ENCODE measurements at places on chromosomes 5 and 9. TPM values are rescaled to one million over a fixed set of nuclear protein-coding genes. Genes with fewer than 3 reads are reported as not detected.

DNA sequence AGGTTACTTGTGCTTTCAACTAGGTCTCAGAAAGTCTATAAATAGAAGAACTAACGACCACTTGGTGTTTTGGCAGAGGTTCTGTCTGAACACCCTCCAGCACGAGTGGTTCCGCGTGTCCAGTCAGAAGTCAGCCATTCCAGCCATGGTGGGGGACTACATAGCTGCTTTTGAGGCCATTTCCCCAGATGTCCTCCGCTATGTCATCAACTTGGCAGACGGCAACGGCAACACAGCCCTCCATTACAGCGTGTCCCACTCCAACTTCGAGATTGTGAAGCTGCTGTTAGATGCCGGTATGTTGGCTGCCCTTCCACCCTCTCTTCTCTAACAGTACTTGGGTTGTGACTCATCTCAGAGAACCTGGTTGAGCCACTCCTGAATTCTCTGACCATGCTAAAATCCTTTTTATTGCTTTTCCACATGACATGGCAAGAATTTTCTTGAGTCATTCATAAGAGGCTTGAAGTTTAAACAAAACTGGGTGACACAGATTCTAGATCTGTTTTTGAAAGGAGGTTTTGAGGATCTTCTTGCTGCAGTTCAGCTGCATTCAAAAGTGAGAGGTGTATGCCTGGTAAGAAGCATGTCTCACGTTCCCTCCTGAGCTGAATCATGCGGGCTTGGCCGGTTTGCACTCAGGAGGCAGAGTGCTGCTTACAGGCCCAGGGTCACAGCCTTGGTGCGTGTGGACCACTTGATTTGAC lies 103.1 kb upstream of the DMRT1 start:
- peak; percentile 97 for DNase-seq

GRCh38 chr5:61974680-61975079 lies 331.3 kb upstream of the KIF2A start:
- DNase-seq, result no peak

GRCh38 chr9:91886414-91887076 lies 63.5 kb downstream of the ROR2 start:
- no peak for DNase-seq

DNA sequence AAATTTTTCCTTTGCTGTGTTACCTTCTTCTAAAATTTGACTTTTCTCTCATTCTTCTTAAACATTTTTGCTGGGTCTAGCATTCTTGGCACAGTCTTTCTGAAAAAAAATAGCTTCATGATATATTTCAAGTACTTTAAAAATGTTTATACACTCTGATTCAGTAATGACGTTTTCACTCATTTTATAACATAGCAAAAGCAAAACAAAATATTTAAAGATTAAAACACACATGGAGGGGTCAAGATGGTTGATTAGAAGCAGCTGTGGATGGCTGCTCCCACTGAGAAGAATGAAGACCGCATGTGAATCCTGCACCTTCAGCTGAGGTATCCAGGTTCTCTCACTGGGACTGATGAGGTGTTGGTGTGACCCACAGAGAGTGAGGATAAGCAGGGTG lies 188.2 kb downstream of the SGCD start:
- DNase-seq, result no peak

- DNase-seq, result no peak
Measured at GRCh38 chr9:127785023-127785932, 556 bp upstream of the CDK9 start.

DNA sequence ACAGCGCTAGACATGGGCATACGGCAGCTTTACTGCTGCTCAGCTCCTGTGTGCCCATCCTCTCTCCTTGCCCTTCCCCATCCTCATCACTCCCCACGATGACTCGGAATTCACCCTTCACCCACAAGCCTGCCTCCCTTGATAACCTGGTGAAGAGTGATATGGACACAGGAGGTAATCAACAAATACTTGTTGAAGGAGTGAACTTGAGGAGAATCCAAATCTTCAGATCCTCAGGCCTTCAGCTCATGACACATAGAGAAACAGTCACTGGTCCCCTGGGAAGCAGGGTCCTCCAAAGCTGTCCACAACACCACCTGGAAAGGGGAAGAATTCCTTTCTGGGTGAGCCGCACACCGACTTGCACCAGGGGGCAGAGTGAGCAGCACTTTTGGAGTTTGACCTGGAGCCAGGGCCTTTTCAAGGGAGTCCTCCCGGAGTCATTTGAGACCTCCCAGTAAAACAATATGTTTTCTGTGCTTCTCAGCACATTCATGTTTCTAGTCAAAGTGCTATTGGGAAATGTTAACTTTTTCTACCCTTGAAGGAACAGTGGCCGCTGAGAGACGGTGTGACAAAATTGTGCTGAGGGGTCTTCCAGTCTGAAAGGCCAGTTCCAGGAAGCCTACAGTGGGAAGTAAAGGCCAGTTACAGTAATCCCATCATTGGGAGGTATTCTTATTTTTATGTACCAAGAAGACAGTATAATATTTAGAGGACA lies 332.3 kb downstream of the CWC27 start:
- DNase-seq, result peak; percentile 61

DNA sequence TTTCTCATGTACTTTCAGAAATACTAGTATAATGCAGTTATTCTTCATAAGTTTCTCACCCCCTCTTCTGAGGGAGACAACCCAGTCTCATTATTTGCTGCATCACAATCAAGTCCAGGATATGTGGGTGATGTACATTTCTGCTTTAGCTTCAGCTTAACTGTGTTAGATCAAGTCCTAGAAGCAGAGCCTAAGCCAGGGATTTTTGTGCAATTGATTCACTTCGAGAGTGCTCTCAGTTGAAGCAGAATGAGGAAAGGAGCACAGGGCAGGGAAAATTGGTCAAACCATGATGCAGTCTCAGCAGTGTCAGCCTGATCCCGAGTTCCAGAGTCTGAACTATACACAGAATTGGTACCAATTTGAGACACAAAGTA lies 15.1 kb downstream of the HNRNPK start:
- DNase-seq, result no peak

GRCh38 chr5:136814619-136815378 lies 449.5 kb upstream of the TRPC7 start:
- no peak for DNase-seq

The FGF18 gene
- not detected for total RNA-seq

- DNase-seq, result no peak
Measured at GRCh38 chr5:10756549-10756948, 4.5 kb downstream of the DAP start.

The LHX2 gene
- total RNA-seq, result not detected

The GRXCR2 gene
- not detected for total RNA-seq

All from bronchial epithelial cell (primary cell).